ENCODE measurements at places on chromosomes 6 and 20.

GRCh38 chr20:45235995-45236394, 14.8 kb downstream of the SEMG2 start:
- peak; percentile 23 for DNase-seq

GRCh38 chr6:170433163-170434116, 119.7 kb downstream of the PSMB1 start:
- no peak for DNase-seq

- no peak for DNase-seq
Observed at GRCh38 chr20:8127553-8128255, 4.4 kb upstream of the PLCB1 start.

- no peak for DNase-seq
Observed at GRCh38 chr6:75943381-75943780, 129.1 kb downstream of the IMPG1 start.

DNA sequence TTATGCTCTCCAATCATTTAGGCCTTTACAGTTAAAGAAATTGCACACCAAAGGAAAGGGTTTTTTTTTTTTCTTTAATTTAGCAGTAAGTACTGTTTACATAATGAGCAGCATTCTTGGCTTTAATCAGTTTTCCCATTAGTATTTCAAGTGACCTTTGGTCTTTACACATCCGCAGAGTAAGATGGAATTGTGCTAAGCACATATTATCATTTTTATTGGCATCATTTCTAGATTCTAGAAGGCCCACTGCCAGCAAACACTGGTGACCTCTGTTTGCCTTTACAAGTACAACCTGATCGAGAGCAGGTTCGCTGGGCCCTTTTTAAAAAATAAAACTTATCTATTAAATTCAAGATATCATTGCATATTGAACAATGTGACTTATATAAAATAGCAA, 104.3 kb downstream of the ADGRG6 start:
- no peak for DNase-seq

- no peak for DNase-seq
Observed at GRCh38 chr6:118744261-118744941, 93.0 kb upstream of the CEP85L start.

GRCh38 chr6:37313723-37314486, 39.9 kb upstream of the RNF8 start:
- no peak for DNase-seq

DNA sequence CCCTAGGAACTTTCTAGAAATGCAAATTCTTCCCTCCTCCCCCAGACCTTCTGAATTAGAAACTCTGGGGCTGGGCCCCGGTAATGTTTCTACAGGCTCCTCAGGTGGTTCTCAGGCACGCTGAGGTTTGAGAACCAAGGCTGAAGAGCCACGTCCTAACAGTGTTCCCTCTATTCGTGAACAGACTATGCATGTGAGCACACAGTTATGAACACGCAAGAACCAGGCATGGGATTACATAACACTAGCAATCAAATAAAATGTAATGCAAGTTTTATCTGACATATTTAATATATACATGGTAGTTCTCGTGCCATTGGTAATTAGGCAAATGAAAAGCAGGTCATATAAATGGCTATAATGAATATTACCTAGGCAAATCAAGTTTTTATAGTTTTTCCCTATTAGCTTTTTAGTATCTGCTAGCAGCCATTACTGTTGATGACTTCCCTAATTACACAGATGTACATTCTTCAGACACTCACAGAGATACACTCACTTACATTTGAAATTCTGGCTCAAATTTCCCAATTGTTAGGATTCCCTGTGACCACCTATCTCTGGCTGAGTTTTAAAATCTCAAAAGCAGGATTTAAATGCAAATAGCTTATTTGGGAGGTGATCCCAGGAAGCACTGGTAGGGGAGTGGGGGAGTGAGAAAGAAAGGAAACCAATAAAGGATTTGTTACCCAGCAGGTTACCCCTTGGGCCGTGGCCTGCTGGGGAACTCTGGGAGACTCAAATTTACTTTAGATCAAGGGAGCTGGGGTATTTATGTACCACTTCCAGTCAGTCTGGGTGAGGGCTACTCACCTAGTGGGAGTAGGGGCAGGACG, 104.1 kb downstream of the TCP11 start:
- no peak for DNase-seq

- no peak for DNase-seq
Observed at GRCh38 chr20:23024701-23025100, 10.4 kb upstream of the SSTR4 start.

- DNase-seq, result no peak
Observed at GRCh38 chr20:49483696-49484123, 1.2 kb upstream of the KCNB1 start.

- DNase-seq, result no peak
Observed at GRCh38 chr6:113185299-113185698, 671.8 kb upstream of the MARCKS start.

DNA sequence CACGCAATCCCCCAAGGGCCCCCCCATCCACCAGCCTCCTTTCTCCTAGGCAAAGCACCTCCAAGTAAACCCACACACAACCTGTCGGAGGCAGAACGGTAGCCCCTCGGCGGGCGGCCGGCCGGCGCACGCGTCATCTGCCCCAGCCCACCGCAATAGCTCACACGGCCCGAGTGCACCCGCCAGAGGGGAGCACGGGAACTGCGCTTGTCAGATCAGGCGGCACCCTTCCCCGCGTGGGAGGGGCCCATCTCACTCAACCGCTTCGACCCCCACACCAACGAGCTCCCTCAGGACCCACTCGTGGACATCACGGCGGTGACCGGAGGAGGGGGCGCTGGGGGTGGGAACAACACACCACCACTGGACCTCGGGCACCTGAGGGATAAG, 767.9 kb upstream of the DEFB115 start:
- no peak for DNase-seq

DNA sequence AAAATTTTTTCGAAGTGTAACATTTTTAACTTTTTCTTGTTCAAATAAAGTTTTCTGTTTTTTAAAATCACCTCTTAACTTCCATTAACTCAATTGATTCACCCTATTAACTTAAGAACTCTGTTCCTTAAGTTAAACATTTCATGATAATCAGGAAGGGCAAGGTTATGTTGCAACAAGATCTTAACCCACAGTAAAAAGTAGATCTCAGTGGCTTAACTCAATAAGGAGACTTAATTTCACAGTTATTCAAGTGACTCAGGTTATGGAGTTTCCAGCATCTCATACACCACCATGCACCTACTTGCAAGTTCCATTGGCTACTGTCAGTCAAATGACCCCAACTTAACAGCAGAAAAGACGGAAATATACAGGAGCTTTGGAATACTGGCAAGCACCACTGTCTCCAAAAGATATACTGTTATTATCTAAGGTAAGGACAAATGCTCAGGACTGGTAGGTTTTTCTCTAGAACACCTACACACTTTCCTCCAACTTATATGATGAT, 11.2 kb downstream of the HLA-DQB1 start:
- DNase-seq, result no peak

GRCh38 chr6:47631269-47631772, 67.1 kb upstream of the ADGRF4 start:
- peak; percentile 42 for DNase-seq

DNA sequence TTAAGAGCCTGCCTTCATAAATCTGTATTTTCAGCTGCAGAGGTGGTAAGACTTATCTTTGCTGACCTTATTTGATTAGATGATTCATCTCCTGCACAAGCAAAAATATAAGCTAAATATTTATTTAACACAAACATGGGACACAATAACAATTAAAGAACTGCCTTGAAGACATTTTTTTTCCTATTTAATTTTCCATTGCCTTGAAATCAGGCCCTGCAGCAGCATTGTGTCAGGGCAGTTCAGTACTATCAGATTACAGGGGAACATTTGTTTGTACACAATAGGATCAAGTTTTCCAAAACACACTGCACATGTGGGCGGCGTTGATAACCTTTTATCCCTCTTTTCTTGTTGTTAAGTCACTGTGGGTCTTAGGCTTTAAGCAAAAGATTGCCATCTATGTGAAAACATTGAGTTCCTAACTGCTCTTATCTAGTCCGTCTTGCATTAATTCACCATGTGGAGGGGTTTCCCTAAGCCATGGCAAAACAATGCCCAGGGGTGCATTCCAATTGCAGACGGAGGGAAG, 7.4 kb downstream of the ADGRF5 start:
- no peak for DNase-seq

GRCh38 chr20:1467082-1467354, 369 bp upstream of the NSFL1C start:
- no peak for DNase-seq

GRCh38 chr6:101079696-101080270, 198.7 kb upstream of the ASCC3 start:
- DNase-seq, result no peak

DNA sequence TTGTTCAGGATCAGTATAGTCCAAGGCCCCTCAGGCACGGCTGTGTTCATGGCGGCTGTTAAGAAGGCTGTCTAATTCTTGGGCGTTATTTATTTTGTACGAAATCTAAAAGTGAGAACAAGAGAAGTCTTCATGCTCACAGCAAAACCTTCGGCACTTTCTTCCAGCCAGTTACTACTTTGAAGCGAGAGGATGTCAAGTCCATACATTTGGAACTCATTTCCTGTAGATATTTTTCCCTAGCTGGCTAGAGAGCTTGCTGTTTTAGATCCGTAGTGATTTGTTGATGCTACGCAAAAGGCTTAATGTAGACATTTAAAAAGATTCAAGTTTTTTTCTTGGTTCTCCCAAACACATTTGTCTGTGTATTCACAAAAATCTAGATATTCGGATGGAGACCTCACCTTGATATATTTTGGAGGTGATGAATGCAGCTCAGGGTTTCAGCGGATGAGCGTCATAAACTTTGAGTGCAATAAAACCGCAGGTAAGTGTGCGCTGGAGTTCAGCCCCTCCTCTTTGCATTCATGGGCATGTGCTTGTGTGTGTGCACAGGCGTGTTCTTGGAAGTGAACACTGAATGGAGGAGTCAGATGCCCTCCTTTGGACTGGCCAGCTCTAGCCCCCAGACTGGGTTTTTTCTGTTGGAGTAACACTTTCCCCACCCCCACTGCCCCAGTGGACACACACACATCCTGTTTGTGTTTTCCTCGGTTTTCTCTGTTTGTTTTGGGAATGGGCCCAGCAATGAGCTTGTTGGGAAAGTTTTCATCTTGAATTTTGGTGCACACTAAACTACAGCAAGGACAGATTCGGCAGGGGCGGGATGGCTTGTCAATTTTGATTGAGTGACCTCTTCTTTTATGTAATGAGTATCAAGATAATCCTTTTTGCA, 65.4 kb downstream of the IGF2R start:
- DNase-seq, result no peak

DNA sequence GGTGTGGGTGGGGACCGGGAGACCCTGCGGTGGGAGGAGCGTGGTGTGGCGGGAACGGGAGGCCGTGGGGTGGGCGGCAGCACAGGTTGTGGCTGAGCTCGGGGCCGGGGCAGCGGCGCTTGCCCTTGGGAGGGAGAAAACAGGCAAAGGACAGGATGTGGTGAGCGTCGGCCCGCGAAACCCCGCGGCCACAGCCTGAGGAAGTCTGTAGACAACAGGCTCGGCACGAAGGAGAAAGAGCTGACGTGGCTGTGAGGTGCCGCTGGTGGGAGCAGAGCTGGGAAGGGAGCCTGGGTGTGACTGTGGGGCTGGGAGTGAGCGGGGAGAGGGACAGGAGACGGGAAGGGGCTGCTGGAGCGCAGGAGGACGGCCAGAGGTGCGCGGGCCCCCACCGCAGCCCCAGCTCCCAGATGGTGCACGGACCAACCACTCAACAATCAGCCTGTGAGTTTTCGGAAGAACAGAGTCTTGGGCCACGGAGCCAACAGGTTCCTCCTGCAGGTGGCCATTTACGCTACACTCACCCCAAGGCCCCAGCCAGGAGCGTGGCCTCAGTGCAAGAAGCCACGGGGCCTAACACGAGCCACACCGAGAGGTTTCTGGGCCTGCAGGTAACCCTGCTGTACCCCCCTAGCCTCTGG, 202.8 kb downstream of the DLL1 start:
- no peak for DNase-seq

DNA sequence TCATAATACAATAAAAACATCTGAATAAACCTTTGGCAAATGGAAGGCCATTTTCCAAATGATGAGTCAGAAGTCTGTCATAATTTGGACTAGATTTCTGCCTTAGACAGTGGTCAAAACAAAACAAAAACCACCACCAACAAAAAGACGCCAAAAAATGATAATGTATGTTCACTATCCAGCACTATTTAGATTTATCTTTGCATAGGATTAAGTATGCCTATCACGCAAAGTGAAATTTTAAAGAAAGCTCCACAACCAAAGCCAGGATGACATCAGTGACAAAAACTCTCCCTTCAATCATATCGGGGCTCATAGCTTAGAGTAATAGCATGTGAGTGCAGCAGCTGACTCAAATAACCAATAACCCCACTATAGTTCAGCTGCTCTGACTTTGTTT, 201.9 kb downstream of the MOXD1 start:
- DNase-seq, result no peak

All from K562 (cell line).